ENCODE measurements at places on chromosomes 11 and 22.

DNA sequence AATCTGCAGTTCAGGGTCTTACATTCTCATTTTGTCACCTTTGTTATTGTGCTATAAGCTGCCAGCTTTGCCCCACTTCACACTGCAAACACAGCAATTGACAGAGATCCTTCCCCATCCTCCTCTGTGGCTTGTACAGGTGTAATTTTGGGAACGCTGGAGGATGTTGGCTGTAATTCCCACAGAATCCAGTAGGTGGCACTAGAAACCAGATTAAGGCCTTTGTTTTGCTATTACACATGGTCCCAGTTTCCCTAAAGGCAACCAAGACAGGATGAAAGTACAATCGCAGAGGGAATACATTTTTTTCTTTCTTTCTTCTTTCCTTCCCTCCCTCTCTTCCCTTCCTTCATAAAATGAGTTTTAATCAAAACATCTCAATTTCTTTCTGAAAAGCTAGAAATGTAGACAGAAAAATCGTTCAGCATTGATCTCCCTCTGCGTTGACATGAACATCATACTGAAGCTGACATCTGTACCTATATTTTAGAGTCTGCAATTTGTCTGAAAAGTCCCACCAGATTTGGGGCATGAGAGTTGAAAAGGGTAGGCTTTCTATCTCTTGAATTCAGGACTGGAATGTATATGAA is 21.3 kb upstream of the NELL1 start:
- peak; percentile 43 for DNase-seq

GRCh38 chr11:34915136-34916014 is 804 bp downstream of the APIP start:
- DNase-seq = peak; percentile 2

DNA sequence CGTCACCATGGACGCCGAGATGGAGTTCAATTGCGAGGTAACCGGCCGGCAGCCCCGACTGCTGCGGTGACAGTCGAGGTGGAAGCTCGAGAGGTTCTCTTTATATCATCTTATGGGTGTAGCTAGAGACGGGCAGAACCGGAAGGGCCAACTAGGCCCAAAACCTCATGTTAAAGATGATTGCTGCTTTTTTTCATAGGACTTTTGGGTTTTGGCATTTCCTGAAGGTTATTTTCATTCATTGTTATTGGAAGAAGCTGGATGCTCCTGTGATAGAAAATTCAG is 585 bp downstream of the NF2 start:
- peak; percentile 65 for DNase-seq

- DNase-seq = peak; percentile 38
These were observed 69.9 kb downstream of the MPPED1 start for GRCh38 chr22:43481568-43482317.

GRCh38 chr11:109203176-109203575 is 218.8 kb upstream of the C11orf87 start:
- DNase-seq = no peak

DNA sequence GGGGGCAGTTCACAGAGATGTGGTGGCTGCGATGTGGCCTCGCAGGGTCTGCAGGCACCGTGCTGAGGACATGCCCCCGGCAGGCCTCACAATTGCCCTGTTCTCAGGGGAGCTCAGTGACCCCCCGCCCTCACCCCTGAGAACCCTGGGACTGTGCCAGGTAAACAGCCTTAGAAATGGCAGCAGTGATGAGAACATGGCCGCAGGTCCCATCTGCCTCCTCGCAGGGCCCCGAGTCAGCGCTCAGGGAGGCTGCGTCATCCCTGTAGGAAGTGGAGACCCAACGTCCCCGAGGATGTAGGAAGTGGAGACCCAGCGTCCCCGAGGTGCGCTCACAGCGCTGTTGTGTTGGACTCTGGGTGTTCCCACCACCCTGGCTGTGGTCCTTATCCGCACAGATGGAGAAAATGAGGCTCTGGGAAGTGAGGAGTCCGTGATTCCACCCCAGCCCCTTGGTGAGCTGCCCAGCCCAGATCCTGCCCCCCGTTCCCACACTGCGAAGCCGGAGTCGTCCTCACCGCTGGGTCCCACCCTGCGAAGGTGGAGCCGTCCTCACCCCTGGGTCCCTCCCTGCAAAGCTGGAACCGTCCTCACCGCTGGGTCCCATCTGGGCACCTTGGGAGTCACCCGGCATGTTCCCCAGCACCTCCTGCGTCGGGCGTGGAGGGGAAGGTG is 1086.8 kb downstream of the BRD1 start:
- DNase-seq = no peak

DNA sequence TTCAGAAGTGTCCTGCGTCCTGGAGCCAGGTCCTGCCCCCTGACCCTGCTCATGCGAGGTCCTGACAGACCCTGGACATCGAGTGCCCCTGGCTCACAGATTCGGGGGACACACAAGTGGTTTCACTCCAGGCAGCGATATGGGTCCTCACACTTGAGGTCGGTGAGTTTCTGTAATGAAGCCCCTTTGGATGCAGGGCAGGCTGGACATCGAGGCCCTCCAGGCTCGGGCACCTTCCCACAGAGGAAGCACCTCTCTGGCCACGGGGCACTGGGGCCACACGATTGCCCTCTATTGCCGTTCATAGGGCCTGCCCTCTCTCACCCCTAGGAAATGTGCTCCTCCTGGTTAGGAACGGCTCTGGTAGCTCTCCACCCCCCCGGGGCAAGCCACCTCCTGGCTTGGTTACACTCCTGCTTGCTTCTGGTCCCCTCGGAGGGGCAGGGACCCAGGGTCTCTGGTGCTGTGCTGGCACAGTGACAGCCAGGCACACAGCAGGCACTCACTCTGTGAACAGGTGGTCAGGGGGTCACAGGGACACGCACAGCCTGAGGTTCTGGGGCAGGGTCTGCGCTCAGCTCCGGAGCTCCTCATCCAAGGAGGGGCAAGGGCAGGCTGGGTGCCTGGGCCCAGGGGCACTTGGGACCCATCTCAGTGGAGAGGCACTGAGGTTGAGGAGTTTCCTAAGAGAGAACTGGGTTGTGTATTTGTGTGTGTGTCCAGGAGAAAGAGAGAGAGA is 907.7 kb downstream of the BRD1 start:
- DNase-seq = no peak

DNA sequence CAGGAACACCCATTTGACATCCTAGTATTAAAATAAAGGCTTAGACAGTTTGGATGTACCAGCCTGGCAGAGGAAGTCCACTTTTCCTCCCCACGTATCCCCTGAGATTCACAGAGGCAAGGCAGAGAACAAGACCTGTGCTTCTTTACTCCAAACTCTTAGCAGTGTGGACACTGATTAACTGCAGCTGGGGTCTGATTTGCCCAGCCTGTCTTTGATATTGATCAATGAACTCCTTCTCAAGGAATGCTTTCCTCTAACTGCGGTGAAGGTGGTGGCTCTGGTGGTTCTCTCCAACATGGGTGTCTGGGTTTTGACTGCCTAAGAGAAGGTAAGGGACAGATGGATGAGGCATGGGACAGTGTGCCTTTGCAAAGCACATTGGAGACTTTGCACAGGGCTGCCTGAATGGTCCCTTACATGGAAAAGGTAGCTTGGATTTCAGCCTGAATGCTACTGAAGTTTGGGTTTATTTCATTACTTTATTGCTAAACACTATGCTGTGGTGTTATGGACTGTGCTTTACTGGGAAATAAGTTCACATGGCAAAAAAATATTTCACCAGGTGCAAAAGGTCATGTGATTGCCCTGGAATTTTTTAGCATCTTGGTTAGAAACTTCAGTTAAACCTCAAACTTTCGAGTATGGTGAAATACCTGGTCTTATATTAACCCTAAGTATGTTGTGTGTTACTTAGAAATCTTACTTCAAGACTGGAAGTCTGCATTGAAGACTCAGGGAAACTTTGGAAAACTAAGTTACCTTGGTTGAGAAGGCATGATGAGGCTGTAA is 1.8 kb downstream of the GAS2 start:
- DNase-seq = no peak

DNA sequence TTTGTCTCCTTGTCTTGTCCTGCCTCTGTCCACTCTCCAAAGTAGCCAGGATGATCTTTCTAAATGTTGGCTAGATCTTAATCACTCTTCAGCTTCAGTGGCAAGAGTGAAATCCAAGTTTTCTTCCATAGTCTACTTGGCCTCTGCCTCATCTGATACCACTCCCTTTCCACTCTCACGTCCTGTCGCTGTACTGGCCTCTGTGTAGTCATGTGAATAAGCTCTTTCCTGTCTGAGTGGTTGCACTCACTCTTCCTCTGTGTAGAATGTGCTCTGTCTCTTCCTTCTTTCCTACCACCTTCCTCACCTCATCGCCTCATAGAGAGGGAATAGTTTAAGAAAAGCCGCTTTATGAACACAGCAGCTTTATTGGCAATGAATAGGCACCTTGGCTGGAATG is 86.5 kb downstream of the WNT11 start:
- DNase-seq = no peak

DNA sequence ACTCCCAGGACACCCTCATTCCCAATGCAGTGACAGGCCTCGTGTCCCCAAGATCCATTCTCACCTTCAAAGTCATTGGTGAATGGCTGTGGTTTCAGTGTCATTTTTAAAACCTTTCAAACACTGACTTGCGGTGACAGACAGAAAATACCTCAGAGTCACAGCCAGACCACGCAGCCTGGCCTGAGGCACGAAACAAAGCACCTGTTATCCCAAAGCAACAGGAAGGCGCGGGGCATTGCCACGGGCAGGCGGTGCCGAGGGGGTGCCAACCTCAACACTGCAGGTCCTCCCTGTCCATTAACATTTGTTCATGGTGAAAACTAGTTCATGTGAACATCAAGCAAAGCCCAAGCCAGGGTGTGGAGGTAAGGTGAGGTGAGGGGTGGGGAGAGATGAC is 38.2 kb downstream of the RPUSD4 start:
- DNase-seq = no peak

All from germinal center (tissue), 1 donor.